ENCODE measurements at places on chromosomes 16 and 17.

DNA sequence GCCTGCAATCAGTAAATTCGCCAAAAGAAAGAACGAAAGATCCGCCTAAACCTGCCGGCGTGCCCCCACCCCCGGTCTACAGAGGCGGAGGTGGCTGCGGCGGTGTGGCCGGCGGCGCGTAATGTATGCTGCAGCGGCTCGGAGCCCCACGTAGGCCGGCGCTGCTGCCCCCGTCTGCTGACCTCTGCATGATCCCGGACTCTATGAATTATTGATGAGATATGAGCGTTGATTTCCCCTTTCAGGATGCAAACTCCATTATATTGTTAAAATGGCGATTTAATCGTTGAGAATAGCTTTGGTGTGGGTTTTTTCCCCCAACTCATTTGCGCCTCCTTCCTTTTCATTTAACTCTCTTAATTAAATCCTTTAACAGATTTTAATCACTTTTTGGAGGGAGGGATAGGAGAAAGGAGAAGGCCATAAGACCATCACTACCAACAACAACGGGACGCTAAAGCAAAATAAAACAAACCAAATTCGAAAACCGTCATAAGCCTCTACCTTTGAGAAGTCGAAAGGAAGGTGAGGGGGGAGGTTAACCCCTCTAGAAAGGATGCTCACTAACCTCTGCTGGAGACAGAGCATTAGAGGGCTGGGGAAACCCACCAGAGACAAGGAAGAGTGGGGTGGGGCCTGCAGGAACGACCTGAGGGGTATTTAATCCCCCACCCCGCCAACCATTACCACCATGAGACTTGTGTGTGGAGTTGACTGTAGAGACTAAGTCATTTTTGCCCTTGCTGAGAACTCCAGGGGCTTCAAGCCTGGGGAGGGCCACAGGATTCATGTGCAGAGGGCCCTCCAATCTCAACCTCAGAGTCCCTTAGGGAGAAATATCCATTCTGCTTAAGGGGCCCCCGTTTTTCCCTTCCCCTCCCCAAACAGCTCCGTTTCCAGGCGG, 3.4 kb downstream of the HOXB3 start:
- DNase-seq: no peak

DNA sequence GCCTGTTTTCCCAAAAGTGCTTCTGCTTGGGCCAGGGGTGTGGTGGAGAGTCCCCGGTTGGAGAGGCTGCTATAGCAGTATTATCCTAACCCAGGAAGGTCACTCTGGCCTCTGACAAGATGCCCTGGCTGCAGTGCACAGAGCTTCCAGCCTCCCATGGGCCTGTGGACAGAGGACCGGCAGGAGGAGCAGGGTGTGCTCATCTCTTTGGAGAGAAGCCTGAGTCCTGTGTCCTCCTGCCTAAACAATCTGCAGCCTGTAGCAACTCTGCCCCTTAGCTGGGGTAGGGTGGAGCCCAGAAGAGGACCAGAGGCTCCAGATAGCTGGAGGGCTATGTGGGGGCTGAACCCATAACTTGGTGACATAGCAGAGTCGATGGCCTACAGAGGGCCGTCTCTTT, 78.0 kb downstream of the MPRIP start:
- DNase-seq: no peak

GRCh38 chr17:41965694-41966462, 717 bp upstream of the CNP start:
- DNase-seq: peak; percentile 64

GRCh38 chr16:66840883-66841282, 3.3 kb upstream of the CA7 start:
- DNase-seq: no peak

DNA sequence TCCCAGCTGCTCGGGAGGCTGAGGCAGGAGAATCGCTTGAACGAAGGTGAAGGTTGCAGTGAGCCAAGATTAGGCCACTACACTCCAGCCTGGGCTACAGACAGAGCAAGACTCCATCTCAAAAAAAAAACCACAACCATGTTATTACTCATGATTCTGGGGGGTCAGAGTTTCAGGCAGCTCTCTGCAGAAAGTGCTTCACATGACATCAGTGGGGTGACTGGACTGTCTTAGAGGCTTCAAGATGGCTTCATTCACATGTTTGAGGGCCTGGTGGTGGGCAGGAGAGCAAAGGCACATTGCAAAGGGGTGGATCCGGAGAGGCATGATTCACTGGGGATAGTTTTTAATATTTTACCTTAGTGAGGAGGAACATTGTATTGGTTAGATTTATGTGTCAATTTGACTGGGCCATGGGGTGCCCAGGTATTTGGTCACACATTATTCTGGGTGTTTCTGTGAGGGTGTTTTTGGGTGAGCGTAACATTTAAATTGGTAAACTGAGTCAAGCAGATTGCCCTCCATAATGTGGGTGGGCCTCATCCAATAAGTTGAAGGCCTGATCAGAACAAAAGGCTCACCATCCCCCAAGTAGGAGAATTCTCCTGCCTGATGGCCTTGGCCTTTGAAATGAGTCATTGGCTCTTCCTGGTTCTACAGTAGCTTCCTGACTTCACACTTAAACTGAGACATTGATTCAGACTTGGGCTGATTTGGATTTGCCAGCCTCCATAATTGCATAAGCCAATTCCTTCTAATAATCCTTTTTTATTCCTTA, 109.8 kb downstream of the GOSR1 start:
- DNase-seq: peak; percentile 87

- no peak for DNase-seq
Measured at GRCh38 chr17:43628089-43628650, 33.6 kb downstream of the MEOX1 start.

GRCh38 chr16:68367030-68367429, 56.2 kb downstream of the PRMT7 start:
- DNase-seq: peak; percentile 52

GRCh38 chr17:67260170-67260987, 15.4 kb upstream of the HELZ start:
- peak; percentile 44 for DNase-seq

DNA sequence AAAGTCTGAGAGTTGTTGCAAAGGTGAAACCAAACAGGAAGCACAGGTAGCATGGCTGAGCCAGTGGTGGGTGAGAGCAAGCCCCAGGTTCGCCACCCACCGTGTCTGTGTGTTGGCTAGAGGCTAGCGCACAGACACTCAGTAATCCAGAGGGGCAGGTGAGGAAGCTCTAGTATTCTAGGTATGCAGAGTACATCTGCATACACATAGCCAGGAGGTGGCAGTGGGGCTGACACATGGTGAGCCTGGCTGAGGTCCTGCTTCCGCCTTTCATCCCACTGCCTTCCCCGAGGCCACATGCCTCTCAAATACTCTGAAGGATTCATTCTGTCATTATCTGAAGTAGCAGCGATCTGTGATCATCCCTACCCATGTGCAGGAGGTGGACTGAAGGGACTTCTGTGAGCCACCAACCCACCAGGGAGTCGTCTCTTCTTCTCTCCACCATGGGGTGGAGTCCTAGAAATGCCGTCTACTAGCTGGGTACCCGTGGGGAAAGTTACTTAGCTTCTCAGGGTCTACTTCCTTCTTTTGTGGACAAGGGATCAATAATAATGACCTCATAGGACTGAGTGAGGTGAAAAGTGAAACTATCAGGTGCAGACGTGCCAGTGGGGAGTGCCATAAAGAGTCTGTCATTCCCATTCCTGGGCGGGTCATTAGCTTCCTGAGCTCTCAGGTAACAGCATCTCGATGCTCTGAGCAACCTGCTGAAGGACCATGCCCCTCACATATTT, 36.0 kb upstream of the ICAM2 start:
- no peak for DNase-seq

DNA sequence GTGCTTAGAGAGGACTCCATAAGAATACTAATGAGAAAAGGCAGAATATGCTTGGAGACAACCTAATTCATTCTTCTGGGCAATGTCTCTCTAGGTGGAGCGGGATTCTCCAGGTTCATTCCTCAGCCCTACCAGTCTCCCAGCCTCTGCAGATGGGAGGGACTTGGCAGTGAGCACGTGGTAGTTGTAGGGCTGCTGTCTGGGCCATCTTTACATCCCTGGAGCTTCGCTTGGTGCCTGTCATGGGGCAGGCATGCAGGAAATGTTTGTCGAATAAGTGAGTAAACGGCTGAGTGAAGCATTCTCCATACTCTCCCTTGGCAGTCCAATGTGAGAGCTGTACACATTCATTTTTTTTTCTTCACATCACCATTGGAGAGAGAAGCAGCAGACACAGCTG, 387.5 kb downstream of the UTP18 start:
- no peak for DNase-seq

DNA sequence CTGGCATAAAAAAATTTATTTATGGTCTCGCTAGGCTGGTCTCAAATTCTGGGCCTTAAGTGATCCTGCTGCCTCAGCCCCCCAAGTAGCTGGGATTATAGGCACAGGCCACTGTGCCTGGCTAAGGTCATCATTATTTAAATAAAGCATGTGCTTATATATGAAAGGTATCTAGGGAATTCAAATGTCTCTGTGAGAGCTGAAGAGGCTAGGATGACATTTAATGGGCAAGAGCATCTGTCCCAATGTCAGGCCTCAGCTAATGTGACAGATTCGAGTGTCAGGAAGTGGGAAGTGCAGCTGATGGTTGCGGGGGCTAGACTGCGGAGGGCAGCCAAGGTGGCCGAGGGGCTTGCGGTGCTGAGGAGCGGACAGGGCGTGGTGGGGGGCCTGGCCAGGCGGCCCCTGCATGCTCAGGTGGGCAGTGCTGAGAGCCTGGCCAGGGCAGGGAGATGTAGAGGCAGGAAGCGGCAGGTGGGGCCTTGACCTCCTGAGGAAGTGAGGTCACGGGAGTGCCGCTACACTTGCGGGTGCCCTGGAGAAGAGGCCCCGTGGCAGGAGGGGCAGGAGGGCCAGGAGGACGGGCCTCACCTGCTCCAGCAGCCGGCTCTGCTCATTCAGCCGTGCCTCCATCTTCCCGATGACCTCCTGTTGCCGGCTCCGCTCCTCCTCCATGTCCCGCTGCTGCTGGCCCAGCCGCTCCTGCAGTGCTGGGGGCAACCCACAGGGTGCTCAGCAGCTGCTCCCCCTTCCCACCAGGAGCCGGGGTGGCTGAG, 12.6 kb upstream of the MRPL38 start:
- no peak for DNase-seq

GRCh38 chr17:12415031-12415430, 250.7 kb upstream of the MYOCD start:
- DNase-seq: peak; percentile 76

DNA sequence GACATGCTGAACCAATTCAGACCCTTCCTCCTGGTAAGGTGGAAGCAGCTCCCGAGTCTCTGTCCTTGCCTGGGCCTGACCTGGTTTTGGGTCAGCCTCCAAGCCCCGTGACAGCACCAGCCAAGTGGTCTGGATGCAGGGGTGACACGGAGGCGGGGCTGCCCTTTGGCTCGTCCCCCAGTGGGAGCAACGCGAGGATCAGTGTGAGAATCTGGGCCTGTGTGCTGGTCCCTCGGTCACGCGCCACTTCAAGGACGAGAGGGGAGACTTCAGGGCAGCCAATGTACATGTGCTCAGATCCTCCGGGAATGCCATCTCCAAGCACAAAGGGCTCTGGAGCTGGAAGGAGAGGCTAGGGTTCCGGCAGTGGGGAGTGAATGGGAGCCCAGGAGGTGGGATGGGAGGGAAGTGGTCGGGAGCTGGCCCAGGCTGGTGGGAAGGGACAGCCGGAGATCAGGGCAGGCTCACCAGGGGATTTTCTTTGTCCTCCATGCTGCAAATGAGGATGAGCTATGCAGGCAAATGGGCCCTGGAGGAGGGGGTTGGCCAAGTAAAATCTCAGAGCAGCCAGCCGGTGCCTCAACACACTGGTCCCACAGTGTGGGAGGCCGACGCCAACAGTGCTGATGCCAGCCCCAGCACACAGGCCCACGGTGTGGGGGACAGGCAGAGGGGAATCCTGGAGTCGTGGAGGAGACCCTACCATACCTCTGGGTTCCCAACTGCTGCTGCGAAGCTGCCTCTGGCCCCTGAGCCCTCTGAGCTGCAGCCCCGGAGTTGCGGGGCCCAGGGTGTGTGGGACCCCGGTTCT, 4.2 kb upstream of the NDRG4 start:
- DNase-seq: no peak

- DNase-seq: peak; percentile 36
Measured at GRCh38 chr17:9230346-9230745, 209.0 kb downstream of the NTN1 start.

DNA sequence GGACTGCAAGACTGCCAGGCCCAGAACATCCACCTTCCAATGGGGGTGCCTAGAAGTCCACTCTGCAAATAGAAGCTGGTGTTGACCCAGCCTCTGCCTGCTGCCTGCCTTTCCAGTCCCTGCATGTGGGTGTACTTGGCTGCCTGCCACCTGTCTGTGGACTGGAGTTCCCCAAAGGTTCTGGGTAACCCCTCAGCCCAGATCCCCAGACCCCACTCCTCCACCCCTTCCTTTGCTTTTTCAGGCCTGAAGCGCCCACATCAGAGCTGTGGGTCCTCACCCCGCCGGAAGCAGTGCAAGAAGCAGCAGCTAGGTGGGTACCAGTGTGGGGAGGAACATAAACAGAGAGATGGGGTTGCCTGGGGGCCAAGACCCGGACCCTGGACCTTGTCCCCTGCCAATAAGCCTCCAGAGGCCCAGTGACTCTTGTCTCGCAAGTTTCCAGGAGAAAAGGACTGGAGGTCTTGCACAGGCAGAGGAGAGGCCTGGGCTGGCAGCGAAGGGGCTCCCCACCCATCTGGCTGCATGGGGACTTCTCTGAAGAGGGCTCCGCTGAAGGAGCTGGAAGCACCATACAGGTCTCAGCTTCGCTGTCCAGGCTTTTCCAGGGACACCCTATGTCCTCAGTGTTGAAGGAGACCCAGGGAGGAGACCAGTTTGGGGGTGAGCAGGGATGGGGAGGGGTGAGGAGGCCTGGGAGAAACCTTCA, 34.3 kb downstream of the NLRC5 start:
- DNase-seq: no peak

DNA sequence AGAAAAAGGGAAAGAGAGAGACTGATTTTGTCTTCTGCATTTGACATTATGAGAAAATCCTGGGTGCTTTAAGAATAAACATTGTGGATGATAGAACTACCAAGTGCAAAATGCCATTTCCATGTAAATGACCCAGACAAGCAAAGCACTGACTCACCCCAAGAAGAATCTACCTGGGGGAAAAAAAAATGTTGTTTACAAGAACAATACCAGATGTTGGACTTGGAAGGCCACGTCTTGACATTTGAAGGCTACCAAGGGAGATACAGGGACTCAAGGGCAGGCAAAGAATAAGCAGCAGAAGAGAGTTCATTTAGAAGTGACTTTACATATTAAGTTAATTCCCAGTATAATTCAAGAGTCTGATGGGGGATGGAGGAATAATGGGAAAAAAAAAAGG, 125.3 kb downstream of the TMEM114 start:
- no peak for DNase-seq

DNA sequence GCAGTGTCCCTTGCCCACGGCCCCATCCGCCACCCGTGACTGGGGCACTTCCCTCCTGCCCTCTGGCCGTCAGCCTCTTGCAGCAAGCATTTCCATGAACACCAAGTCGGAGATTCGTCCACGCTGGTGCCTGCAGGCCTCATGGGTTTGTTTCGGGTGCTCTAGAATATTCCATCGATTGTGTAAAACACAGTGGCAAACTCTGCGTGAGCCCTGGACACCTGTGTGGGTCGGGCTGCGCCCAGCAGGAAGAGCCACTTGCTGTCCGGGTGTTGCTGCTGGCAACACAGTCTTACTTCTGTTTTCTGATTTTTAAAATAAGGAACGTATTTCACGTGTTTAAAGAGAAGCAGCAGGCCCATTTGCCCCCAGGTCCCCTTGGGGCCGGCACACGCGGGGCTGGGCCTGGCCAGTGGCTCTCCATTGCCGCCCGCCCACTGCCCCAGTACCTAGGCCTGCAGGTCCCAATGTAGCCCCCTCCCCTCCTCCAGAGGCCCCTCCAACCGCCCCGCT, 10.0 kb downstream of the CYBC1 start:
- no peak for DNase-seq

GRCh38 chr16:391885-392335, 5.1 kb upstream of the NME4 start:
- peak; percentile 94 for DNase-seq

Measured in ELR (cell line).